NCI-H1417 treated with DMSO at 0.1 percent for 48 hours (cell line): ENCODE measurements at places on chromosomes 1 and 21.

DNA sequence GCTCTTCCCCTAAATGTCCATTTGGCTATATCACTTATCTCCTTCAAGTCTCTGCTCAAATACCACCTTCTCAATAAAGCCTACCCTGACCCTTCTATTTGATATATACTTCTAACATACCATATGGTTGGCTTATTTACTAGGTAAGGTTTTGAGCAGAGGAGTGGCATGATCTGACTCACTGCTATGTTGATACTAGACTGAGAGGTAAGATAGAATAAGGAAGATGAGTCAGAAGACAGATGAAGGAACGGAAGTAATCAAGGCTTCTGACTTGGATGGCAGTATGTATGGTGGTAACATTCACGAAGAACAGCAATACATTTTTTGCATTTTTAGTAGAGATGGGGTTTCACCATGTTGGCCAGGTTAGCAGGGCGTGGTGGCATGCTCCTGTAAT, 4.8 kb upstream of the HRNR start:
- no peak for DNase-seq

GRCh38 chr1:84412316-84412942, 14.1 kb downstream of the DNASE2B start:
- no peak for DNase-seq

DNA sequence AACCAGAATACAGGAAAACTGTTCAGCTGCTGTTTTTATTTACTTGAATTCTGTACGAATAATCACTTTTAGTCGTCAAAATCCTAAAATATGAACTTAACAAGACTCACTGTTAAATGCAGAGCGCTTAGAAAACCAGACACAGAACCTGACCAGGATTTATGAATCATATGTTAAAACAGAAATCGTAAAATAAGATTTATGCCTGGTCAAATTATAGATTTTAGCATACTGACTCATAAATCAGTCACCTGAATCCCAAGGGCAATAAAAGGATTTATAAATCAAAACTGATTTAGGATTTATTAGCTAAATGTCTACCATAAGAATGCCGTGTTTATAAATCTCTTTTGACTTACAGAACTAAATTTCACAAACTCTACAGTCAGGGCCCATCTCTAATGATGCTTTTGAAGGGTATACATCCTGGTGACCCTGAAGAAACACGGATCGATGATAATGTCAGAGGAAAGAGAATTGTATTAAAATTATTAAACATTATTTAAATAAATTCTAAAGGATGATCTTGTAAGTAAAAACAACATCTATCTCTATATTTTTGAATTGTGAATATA, 28.8 kb downstream of the CYYR1 start:
- DNase-seq: peak; percentile 38

DNA sequence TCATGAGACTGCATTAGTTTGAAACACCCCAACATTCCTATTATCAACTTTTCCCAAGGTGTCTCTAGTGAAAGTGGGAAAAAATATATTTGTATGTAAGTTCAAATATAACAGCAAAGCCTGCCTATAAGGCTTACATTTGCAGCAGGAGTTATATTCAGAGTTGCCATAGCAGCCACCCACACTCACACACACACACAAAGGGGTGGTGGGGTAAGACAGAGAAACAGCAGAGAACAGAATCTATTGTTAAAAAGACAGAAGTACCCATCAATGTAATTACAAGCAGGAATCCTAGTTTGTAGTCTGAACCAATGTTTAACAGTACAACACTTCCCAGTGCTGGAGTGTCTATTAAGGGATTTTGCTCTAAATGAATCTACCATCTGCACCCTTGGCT, 55.0 kb downstream of the PLPPR5 start:
- DNase-seq: no peak

DNA sequence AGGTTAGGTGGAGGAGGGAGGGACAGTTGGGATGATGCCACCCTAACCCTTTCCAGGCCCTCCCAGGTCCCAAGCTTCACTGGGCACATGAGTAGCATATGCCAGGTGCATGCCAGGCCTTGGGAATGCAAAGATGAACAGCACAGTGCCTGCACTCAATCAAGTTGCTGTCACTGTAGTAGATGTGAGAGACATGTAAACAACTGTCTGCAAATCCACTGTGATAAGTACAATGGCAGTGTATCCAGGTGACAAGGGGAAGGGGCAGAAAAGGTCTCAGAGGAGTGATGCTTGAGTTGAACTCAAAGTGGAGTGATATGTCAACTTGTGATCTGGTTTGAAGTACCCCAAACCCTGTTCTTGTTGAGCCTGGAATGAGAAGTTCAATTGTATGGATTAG, 49.5 kb upstream of the LRRN2 start:
- DNase-seq: no peak

DNA sequence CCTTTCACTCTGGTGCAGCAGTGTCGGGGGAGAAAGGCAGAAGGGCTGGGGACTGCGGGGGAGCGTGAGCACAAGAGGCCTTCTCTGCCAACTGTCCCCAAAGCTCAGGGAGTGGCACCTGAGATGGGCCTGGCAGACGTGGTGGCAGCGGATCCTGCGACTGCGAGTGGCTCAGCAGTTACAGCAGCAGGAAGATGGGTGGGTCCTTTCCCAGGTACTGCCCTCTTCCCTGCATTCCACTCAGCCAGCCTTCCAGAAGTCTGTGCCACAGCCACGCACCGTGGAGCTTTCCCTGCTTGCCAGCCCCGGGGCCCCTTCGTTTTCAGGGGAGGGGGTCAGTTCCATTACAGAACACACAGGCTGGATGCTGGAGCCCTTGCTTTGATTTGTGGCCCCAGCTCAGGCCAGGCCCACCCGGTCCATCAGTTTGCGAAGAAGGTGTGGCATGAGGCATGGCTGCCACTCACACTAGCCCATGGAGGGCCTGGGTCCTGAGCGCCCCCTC, 17.2 kb downstream of the MTHFR start:
- DNase-seq: no peak

DNA sequence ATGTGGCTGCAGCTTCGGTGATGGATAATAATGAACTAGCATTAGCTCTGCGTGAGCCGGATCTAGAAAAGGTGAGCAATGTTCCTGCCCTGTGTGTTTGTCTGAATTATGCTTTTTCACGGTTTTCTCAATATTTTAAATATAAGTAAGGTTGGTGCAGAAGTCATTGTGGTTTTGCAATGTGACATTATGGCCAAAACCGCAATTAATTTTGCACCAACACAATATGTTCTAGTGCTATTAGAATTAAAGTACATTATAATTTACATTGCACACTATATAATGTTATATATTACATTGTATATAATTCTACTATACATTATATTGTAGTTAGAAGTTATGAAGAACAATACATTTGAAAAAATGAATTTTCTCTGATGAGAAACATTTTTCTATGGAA, 255.8 kb downstream of the ZP4 start:
- no peak for DNase-seq
